Fibroblast of upper back skin (primary cell): ENCODE measurements at places on chromosomes 7 and 10.

DNA sequence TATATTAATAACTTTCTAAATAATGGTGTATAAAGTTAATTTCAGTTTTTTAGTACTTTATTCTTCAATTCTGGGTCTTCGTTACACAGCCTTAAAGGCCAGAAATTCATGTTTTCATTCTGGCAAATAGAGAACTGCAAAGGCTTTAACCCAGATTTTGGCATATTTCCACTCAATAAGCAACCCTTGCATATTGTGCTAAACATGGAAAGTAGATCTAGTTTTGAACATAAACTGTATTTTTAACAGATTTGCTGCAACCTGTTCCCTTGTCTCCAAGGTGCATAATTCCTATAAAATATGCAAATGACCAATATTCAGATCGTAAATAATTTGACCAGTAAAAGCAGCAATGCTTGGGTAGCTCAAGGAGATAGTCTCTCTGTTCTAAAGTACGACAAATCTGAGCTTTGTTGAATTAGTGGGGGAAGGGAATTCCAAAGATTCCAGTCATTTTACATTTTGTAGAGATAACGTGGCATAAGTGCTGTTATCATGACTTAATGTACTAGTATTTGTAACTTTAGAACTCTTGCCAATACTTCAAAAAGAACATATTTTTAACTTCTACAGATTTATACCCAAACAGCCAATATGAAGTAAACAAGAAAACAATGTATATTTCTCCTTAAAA is 46.4 kb upstream of the RSBN1L start:
- peak; percentile 64 for DNase-seq

DNA sequence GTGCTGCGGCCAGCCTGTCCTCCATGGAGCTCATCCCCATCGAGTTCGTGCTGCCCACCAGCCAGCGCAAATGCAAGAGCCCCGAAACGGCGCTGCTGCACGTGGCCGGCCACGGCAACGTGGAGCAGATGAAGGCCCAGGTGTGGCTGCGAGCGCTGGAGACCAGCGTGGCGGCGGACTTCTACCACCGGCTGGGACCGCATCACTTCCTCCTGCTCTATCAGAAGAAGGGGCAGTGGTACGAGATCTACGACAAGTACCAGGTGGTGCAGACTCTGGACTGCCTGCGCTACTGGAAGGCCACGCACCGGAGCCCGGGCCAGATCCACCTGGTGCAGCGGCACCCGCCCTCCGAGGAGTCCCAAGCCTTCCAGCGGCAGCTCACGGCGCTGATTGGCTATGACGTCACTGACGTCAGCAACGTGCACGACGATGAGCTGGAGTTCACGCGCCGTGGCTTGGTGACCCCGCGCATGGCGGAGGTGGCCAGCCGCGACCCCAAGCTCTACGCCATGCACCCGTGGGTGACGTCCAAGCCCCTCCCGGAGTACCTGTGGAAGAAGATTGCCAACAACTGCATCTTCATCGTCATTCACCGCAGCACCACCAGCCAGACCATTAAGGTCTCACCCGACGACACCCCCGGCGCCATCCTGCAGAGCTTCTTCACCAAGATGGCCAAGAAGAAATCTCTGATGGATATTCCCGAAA is 2.7 kb downstream of the PIK3CG start:
- DNase-seq = no peak

DNA sequence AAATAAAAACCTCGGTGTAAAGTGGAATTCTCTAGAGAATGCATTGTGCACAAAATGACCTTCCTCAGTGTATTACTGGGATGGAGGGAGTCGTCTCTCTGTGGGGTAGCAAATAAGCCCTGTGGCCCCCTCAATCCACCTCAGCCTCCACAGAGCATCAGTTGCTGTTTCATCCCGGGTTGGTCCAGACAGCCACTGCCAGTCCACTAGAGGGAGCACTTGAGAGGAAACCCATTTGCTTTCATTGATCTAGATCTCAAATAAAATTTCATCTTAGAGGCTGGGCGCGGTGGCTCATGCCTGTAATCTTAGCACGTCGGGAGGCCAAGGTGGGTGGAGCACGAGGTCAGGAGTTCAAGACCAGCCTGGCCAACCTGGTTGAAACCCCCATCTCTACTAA is 1128.7 kb downstream of the CNTNAP2 start:
- DNase-seq = peak; percentile 42

- DNase-seq = no peak
Measured at GRCh38 chr7:148621563-148621962, 31.0 kb downstream of the C7orf33 start.

DNA sequence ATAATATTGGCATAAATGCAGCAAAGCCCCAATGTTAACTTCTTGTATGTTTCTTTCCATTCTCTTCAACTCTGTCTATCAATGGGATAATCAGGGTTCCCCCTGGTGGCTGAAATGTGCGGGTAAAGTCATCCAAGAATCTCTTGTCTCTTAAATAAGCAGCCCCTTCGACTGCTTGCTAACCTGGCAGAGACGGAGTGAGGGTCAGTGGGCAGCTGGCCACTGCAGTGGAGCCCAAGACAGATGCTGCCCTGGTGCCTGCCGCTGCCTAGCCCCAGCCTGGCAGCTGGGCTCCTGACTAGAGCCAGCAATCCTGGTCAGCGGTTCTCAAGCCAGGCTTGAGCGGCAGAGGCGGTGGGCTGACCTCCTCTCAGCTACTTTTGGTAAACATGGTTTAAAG is 248.9 kb downstream of the COBL start:
- DNase-seq = peak; percentile 70

GRCh38 chr10:63103971-63104409 is 29.1 kb upstream of the NRBF2 start:
- DNase-seq = no peak

DNA sequence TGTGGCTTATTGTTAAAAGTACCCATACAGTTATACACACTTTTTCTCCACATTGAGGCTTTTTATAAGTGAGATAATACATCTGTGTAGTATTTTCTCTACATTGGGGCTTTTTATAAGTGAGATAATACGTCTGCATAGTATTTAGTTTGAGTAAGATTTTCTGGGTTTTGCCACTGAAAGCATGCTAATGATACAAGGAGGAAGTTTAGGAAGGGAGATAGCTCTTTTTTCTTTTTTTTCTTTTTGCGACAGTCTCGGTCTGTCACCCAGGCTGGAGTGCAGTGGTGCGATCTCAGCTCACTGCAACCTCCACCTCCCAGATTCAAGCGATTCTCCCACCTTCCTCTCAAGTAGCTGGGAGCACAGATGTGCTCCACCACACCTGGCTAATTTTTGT is 13.3 kb downstream of the FAM107B start:
- no peak for DNase-seq

- no peak for DNase-seq
Measured at GRCh38 chr10:25101461-25102146, 73.2 kb upstream of the GPR158 start.

DNA sequence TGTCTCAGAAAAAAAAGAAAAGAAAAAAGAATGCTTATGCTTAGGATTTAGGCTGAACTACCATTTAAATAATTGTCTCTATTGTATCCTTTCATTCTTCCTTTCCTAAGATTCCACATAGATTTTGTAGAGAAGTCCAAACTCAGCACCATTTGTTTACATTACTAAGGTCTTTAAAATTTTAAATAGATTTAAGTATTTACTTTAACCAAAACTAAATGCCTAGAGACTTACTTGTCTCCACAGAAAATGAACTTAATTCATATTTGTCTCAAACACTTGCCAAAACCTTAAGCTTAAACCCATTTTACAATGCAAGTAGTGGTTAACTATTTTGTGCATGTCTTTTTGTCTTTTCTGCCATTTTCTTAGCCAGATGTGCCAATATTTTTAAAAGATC is 54.1 kb upstream of the ABI1 start:
- DNase-seq = no peak

DNA sequence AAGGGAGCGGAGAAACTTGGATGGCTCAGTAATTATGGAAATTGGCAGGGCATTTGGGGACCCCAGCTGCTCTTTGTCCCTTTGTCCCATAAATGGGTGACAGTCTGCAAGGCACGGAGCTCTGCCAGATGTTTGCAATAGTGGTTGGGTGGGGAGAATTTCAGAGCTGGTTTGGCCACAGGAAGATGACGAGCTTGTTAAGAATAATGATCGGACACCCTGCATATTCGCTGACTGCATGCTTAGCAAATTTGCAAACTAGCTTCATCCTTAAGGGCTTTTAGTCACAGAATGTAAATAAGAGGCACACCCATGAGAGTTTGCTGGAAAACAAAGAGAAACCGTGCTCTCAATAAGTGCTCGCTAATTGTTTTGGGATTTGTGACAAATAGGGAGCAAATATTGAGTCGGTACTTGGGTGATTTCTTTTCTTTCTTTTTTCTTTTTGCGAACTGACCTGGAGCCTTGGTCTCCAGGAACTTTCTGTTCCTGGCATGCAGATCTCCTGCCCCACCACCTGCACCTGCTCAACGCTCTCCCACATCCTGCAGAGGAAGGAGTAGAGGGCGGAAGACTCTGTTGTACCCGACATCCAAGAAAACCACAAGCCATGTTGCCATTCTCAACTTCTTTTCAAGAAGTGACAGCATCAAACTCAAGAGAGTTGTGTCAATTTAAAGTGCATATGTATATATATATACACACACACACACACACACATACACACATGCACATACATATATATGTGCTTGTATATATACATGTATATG is 238.9 kb downstream of the CAMK1D start:
- no peak for DNase-seq

GRCh38 chr7:44709945-44710596 is 38.6 kb upstream of the ZMIZ2 start:
- DNase-seq = no peak

- no peak for DNase-seq
Measured at GRCh38 chr10:111338805-111339204, 262.0 kb downstream of the ADRA2A start.

DNA sequence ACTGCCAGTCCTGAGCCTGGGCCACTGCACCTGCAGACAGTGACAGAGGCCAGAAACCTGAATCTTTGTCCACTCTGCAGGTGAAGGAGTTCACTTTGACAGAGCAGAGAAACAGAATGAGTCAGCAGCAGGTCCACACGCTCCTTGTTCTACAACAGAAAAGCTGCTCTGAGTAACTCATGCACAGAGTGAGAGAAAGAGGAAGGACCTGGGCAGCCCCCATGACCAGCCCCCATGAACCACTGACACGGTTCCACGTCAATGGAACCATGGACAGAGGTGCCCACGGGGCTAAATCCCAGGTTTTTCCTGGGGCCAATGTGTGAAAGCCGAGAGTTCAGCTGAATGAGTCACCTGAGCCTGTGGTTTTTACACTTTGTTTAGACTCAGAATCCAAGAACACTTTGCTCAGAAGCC is 40.8 kb upstream of the CTBP2 start:
- peak; percentile 9 for DNase-seq

GRCh38 chr7:128424686-128425275 is 15.0 kb upstream of the IMPDH1 start:
- no peak for DNase-seq

DNA sequence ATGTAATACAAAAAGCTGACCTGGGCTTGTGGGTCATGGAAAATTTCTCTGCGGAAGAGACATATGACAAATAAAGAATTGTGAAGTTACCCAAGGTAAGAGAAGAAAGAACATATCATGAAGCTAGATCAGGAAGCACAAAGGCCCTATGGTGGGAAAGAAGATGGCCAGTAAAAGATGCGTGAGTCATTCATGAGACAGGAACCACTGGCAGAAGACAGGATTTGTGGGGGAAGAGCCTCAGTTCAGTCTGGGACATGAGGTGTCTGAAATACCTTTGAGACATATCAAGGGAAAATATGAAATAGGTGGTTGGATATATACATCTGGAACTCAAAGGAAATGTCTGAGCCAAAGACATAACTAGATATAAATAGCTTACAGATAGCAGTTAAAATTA is 27.7 kb upstream of the AMPH start:
- DNase-seq = peak; percentile 50

GRCh38 chr10:30170814-30171213 is 111.4 kb upstream of the JCAD start:
- DNase-seq = peak; percentile 83

DNA sequence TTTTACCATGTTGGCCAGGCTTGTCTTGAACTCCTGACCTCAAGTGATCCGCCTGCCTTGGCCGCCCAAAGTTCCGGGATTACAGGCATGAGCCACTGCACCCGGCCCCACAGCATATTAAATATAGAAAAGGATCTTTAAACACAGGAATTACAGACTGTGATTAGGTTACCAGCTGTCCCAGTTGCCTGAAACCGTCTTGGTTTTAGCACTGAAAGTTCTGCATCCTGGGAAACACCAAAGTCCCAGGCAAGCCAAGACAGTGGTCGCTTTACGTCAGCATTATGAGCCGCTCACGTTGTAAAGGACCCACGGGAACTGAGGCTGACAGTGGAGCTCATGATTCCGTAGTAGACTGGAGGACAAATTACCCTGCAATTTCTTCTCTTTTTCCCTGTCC is 69.0 kb upstream of the FAM180A start:
- DNase-seq = no peak

GRCh38 chr7:36360244-36360643 is 29.4 kb upstream of the ANLN start:
- DNase-seq = no peak

- DNase-seq = peak; percentile 42
Measured at GRCh38 chr7:101614098-101614938, 14.8 kb downstream of the MYL10 start.

GRCh38 chr7:13981070-13981469 is 8.4 kb downstream of the ETV1 start:
- DNase-seq = peak; percentile 97

DNA sequence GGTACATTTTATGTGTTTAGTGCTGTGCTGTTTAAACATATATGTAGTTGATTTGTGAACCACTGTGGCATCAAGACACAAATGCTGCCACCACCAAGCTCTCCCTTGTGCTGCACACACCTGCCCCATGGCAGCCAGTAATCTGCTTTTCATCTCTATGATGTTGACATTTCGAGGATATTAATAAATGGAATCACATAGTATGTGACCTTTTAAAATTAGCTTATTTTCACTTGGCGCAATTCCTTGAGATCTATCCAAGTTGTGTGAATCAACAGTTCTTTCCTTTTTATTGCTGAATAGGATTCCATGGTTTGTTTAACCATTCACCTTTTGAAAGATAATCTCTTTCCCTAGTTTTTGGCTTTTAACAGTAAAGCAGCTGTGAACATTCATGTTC is 73.1 kb downstream of the BMPR1A start:
- DNase-seq = no peak

- DNase-seq = no peak
Measured at GRCh38 chr10:69285699-69286098, 7.4 kb downstream of the HK1 start.

- no peak for DNase-seq
Measured at GRCh38 chr7:41292487-41292886, 410.4 kb downstream of the INHBA start.
